ENCODE measurements at places on chromosomes 7 and 10.

- DNase-seq, result no peak
These were observed 95.3 kb downstream of the KAT6B start for GRCh38 chr10:74921744-74922143.

GRCh38 chr10:131086094-131086493, 225.4 kb downstream of the TCERG1L start:
- DNase-seq, result no peak

DNA sequence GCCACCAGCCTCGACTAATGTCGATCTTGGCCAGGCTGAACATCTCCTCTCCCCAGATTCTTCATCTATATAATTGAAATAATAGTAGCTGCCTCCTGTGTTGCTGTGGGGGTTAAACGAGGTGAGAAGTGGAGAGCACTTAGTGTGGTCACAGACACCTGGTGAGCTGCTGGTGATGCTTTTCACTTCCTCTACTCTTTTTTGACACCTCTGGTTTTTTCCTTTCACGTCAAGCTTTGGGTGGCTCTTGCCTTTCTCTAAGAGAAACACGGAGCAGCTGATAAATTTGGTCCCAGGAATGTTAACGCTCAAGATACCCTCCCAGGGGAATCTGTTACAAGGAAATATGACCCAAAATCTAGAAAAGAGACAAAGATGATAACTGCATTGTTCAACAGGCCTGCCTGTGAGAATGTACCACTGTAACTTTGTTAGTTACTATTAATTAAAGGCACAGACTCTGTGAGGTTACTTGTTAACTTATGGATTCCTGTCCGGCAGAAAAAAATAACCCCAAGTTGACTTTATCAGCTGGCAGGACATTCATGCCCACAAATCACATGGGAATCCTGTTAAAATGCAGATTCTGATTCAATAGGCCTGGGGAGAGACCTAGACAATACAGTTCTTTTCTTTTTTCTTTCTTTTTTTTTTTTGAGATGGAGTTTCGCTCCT, 9.5 kb upstream of the NPFFR1 start:
- DNase-seq, result no peak

- DNase-seq, result no peak
These were observed 42.9 kb upstream of the SAMD8 start for GRCh38 chr10:75068523-75068922.

- no peak for DNase-seq
These were observed 95.8 kb upstream of the COL1A2 start for GRCh38 chr7:94298943-94299342.

GRCh38 chr10:5040781-5041470, 37.3 kb upstream of the AKR1C2 start:
- DNase-seq, result no peak

DNA sequence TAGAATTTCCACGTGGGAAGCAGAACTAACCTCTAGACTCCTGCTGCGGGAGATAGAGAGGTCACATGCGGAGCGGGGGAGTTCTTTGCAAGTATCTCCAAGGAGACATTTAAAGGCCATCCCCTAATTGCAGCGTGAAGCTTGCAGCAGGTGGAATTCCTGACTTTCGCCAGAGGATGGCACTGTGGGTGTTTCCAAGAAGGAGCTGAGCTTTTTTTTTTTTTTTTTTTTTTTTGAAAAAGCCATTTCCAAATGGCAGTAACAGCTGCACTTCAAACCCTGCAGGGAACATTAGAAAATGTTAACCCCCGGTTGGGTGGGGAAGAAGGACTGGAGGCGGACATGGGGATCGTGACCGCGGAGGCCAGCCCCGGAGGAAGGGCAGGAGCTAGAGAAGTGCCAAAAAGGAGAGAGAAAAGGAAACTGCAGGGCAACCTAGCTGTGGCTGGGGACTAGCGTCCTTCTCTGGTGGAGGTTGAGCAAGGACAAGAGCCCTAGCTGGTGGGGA, 487.7 kb downstream of the TYW1 start:
- DNase-seq, result no peak

All from stimulated activated CD8-positive, alpha-beta memory T cell treated with anti-CD3 and anti-CD28 coated beads, Interleukin-2, amount 100 ng/mL, for 1 hour (primary cell).